ENCODE measurements at places on chromosomes 5 and 9.
A peak's percentile ranks its signal among the peaks of the same experiment; 100 is the strongest.

- DNase-seq: peak; percentile 40
Observed at GRCh38 chr5:96936431-96937320, 796 bp downstream of the LNPEP start.

DNA sequence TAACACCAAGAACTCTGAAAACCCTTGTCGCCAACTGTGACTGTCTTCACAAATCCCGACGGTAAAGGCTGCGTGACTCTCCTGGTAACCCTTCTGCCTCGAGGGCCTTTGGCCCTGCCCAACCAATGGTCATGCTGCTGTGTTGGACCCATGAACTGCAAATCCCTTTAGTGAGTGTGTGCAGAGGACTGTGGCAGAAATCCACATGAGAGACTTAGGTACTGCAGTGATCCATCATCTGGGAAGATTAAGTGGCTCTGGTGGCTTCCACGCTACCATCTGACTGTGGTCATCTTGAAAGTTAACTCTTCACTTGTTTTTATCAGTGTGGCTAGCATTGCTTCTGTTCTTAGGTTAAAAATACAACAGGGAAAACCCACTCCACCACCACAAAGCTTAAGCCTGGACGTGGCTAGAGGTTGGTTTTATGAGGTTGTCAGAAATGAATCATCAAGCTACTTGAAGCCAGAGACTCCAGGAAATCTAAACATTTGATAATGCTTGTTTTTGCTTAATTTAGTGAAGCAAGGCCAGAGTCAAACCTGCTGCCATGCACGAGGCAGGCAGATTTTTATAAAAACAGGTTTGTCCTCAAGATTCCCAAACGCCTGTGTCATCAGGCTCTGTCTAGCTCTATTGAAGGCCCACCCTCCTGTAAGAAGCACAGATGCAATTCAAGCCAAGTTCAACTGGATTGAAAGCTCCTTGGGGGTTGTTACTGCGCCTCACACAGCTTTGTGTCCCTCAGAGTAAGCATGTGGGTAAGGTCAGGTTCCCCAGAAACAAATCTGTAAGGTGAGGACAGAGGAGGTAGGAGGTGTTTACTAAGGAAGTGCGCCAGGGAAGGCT lies 52.7 kb upstream of the ERCC6L2 start:
- peak; percentile 89 for DNase-seq

- DNase-seq: no peak
Observed at GRCh38 chr9:80157561-80157983, 585.8 kb downstream of the TLE4 start.

GRCh38 chr9:136825295-136826187 lies 16.7 kb upstream of the AJM1 start:
- no peak for DNase-seq

- peak; percentile 14 for DNase-seq
Observed at GRCh38 chr5:128276537-128277216, 193.1 kb downstream of the SLC12A2 start.

Data from kidney tubule cell (primary cell).